Cardiac septum (tissue), 1 donor: ENCODE measurements at places on chromosomes 6 and 20. TPM values are rescaled to one million over a fixed set of nuclear protein-coding genes. Genes with fewer than 3 reads are reported as not detected.

C20orf202 gene
- 0.13 TPM for total RNA-seq

MKKS gene
- 15.9 TPM for total RNA-seq

C20orf204 gene
- 0.86 TPM for total RNA-seq

GPSM3 gene
- 6.9 TPM for total RNA-seq

TRERF1 gene
- total RNA-seq, result 0.86 TPM

CTCFL gene
- total RNA-seq, result not detected

GRM1 gene
- total RNA-seq, result 8.5 TPM

ADAM33 gene
- 3.0 TPM for total RNA-seq

HTR1E gene
- not detected for total RNA-seq

BTNL2 gene
- total RNA-seq, result not detected

CDSN gene
- not detected for total RNA-seq

REM1 gene
- 2.1 TPM for total RNA-seq

VNN1 gene
- total RNA-seq, result 0.30 TPM

CTAGE9 gene
- total RNA-seq, result not detected

CLPSL1 gene
- not detected for total RNA-seq

TULP1 gene
- total RNA-seq, result not detected

SIRPB2 gene
- 2.2 TPM for total RNA-seq

POPDC3 gene
- total RNA-seq, result 35.1 TPM

SEC23B gene
- 15.4 TPM for total RNA-seq

OPRL1 gene
- total RNA-seq, result 0.48 TPM

HRH3 gene
- not detected for total RNA-seq
